ENCODE measurements at places on chromosomes 5 and 9.

DNA sequence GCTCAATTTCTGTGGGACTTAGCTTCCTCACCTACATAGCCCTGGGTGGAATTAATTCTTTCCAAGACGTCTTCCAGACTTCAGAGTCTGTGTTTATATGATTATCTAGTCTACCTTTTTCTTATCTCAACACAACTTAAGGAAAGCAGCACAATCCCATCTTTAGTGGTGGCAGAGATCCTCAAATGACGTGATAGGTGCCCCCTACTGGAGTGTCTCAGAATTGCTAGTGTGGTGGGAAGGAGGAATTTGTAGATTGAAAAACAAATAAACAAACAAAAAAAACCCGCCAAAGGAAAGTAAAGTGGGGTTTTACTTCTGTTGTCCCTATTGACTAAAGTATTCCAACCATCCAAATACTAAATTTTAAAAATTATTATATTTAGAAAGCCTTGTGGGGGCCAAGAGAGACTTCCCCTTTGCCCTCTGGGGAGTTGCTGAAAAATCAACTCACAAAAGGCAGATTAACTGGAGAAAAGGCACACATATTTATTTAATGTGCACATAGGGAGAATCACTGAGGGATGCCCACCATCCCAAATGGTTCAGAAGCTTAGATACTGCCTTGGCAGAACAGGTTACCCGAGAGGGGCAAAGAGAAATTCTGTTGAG is 283.3 kb downstream of the TMEM167A start:
- DNase-seq = peak; percentile 38

DNA sequence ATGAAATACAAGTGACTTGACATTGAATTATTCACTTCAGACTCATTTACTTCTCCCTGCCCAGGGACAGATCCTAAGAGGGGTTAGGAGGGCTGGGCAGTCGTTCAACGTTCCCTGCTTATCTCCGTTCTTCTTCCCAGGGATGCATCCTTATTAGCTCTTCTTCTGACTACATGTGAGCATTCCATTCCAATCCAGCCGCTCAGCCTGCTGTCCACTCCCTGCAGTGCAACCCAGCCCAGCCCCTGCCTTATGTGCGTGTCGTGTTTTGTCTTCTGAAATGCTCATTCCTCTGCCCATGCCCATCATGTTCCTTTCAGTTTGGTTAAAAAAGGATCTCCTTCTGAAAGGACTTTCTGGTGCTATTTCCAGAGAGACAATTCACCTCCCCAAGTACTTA is 64.7 kb upstream of the PALM2AKAP2 start:
- DNase-seq = no peak

DNA sequence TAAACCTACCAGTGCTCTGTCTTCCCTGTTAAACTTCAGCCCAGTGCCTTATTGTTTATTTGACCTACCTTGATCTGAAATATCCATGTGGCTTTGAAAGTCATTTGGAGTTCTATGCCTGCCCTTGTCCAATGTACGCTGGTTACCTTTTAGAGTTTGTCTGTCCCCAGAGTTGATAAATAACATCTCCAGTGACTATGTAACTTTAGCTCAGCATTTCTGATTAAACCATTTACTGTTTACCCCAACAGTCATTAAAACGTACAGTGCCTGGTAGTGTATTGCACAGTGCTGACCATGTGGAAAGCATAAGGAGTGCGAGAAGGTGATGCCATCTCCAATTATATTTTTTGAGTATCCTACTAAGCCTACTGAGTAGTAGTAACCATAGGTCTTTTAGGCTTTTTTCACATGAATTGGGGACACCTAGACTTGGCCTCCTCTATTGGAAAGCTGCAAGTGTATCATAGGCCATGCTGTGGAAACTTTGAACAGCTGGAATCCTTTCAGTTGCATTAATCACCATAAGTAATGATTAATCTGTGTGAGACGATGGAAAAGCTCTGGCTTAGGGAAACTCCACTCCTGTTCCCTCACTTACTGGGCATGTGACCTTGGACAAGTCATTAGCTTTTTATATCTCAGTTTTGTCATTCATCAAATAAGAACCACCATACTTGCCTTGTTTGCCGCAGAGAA is 93.5 kb downstream of the MAST4 start:
- no peak for DNase-seq

- DNase-seq = no peak
Observed at GRCh38 chr9:134144801-134145200, 8.9 kb downstream of the WDR5 start.

GRCh38 chr5:79853676-79854418 is 137.2 kb downstream of the MTX3 start:
- DNase-seq = peak; percentile 30

GRCh38 chr5:113233606-113234005 is 201.2 kb downstream of the TSSK1B start:
- no peak for DNase-seq

DNA sequence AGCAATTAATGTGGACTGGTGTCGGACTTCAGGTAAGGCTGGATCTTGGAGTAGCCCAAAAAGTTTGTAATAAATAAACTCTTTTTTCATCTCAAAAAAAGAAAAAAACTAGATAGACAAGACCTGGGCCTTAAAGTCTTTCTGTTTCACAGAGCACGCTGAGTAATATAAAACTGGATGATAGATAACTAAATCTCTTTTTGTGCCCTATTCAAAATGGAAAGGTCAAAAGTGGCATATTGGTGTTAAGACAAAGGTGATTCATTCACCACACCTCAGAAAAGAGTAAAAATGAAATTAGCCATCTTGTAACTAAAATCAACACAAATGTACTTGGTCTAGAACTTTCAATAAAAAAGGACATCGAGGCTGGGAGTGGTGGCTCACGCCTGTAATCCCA is 30.3 kb upstream of the RFK start:
- no peak for DNase-seq

DNA sequence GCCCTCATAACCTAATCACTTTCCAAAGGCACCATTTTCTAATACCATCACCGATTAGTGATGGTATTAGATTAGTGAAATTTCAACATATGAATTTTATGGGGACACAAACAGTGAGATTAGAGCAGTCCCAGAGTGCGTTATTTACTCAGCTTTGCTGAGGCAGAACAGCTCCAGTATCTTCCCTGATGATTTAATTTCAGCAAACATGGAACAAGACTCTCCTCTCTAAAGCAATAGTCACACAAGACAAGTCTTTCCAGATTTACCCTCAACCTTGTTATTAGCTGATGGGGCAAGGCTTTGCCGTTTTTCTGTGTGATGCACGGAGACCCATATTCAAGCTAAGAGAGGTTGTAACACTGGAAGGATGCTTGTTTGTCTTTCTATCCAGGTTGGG is 333.4 kb downstream of the FBXL7 start:
- DNase-seq = no peak

- no peak for DNase-seq
Observed at GRCh38 chr5:59342181-59342580, 551.3 kb downstream of the PDE4D start.

DNA sequence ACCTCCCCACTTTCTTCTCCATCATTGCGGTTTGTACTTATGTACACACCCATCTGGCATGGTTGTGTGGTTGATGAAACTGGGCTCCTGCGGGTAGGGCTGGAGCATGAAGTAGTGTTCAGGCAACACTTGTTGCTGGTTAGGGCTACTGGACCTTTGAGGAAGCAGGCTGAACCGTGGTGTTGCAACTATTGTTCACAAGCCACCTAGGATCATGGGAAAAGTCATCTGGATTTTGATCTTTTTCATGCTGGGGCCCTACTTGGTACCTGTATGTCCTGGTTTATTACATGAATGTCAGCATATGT is 40.1 kb upstream of the TIFAB start:
- DNase-seq = no peak

DNA sequence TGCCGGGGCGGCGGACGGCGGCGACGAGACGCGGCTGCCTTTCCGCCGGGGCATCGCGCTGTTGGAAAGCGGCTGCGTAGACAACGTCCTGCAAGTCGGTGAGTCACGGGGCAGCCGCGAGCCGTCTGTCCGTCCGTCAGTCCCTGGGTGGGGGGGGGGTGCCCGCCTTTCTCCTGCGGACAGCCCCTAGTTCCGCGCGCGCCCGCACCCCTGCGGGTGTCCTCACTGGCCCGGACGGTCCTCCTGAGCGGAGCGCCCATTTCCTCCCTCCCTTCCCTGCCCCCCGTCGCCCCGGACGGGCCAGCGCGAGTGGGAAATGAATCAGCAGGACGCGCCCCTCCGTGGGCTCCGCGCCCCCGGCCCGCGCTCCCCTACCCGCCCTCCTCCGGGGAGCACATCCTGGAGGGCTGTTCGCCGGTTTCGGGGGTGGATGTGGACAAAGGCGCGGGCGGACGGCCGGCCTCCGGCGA is 828 bp downstream of the ZSWIM6 start:
- DNase-seq = peak; percentile 57

- DNase-seq = no peak
Observed at GRCh38 chr9:79470954-79471353, 100.8 kb upstream of the TLE4 start.

GRCh38 chr5:166671811-166672210 is 1619.6 kb upstream of the WWC1 start:
- no peak for DNase-seq

DNA sequence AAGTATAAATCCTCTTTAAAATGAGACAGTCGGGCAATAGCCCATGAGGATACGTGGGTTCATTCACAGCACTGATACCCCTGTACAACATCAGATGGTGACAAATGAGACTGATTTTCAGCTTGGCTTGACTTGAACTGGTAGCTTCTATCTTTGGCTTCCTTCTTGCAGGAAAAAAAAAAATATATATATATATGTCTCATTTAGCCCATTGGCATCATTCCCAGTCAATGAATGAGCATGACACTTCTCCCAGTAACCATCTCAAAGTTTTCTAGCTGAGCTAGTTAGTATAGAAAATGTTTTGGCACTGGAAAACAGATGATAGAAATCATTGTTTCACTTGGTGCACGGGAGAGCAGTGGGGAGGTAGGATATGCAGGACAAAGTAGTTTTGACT is 222.5 kb upstream of the TAS2R1 start:
- DNase-seq = no peak

Measured in ACHN (cell line).